Endodermal cell (in vitro differentiated cells): ENCODE measurements at places on chromosomes 3 and 15. TPM values are rescaled to one million over a fixed set of nuclear protein-coding genes. Genes with fewer than 3 reads are reported as not detected.

The KCNH8 gene
- 12.6 and 15.0 TPM in 2 replicates for total RNA-seq

DNA sequence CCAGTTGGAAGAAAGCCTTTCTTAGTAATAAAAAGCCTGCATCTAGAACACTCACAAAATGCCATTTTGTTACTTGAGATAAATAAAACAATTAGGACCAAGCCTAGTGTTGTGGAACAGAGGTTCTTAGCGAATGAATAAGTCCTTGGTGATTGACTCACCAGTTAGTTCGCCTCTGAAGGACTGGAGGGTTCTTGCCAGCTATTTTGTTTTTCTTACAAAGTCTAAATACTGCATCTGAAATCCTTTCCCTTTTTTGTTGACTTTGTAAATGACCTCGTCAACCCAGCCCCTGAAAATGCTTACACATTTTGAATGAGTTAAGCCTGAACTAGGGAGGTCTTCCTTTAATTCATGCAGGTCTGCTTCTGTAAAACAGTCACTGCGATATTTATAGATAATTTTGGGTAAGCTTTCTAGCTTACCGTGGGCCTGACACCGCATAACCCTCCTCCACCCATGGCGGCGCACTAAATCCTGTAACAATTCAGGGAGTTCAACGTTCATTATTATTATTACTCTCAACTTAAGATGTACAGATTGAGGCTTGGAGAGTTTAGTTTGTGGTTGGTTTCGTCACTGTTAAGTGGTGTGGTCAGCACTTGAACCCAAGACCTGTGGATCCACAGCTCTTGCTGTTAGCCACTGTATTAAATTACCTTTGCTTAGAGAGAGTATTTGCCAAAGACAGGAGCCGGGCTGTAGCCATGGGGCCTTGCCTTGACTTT is 45.0 kb upstream of the SACM1L start:
- H3K4me1 ChIP-seq, result peaks cover under 1% of the 10 kb centered on the region
- DNase-seq, result no peak
- H3K4me3 ChIP-seq, result no peak overlapping the region
- H3K27ac ChIP-seq, result no peak overlapping the region

DNA sequence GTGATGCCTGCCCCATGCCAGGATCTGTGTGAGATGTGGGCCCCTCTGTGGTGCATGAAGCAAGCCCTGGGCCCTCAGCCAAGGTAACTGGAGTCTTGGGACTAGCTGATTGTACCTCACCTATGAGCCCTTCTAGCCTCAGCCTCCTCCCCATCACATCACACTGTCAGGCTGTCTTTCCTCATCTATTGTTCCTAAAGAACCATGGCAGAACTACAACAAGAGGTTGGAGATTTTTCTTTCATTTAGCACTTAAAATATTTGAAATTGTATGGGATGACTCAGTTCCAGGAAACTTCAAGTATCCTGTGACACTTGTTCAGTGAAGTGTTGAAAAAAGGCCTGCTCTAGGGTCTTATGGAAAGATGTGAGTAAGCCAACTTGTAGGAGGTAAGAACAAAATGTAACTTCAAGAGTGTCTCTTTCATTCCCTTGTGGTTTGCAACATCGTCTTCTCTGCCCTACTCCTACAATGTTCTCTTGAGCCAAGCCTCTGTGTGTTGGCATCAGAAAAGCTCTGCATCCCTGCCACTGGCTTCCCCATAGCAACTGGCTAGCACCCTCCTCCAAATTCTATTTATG is 58.7 kb upstream of the TIPARP start:
- DNase-seq, result no peak
- no peaks in the 10 kb centered on the region for H3K4me1 ChIP-seq
- H3K36me3 ChIP-seq, result no peaks in the 10 kb centered on the region
- H3K4me3 ChIP-seq, result no peak overlapping the region
- no peaks in the 10 kb centered on the region for H3K27me3 ChIP-seq

- no peak for DNase-seq
- no peak overlapping the region for H3K4me3 ChIP-seq
- H3K27ac ChIP-seq, result no peak overlapping the region
- H3K27me3 ChIP-seq, result no peaks in the 10 kb centered on the region
- H3K36me3 ChIP-seq, result no peaks in the 10 kb centered on the region
- H3K4me1 ChIP-seq, result peaks cover 2% of the 10 kb centered on the region
Observed at GRCh38 chr15:28060005-28060404, 39.1 kb downstream of the OCA2 start.

DNA sequence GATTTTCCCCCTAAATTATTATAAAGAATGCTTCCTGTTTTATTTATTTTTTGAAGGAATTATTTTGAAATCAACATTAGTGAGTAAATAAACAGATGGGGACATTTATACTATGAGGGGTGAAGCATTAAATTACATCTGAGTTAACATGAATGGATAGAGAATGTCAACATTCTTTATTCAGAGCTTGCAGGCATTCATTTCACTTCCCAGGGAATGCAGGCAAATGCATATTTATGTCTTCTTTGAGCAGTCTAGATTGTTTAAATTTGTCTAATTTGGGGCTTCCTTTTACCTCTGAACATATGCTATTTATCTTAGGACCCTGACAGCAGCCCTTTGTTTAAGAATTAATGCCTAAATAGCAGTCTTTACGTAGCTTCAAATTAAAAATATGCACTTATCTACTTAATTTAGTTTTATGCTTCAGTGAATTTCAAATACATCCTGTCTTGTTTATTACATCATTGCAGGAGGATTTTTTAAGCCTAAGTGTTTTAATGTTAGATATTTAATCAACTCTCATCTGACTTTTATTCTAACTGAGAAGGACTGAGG is 630.5 kb upstream of the LMCD1 start:
- H3K27ac ChIP-seq, result no peak overlapping the region
- no peaks in the 10 kb centered on the region for H3K36me3 ChIP-seq
- no peak overlapping the region for H3K4me3 ChIP-seq
- DNase-seq, result no peak
